ENCODE measurements at places on chromosomes 4 and X.

DNA sequence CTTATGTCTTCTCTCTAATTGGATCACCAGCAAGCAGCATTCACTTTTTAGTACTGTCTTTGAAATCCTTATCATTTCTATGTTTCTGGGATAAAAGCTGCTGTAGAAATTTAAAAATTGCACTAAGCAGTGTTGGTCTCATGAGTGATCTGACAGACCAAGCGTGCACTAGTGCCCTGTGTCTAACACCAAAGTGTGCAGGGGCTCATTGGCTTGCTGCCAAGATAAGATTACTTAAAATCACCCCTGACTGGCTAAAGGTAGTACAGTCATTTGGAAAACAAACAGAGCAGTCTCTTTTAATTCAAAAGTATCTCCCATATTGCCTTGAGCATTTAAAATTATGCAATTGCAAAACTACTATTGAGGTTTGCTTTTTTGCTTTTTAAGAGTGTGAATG is 304.6 kb downstream of the ARAP2 start:
- DNase-seq: no peak

DNA sequence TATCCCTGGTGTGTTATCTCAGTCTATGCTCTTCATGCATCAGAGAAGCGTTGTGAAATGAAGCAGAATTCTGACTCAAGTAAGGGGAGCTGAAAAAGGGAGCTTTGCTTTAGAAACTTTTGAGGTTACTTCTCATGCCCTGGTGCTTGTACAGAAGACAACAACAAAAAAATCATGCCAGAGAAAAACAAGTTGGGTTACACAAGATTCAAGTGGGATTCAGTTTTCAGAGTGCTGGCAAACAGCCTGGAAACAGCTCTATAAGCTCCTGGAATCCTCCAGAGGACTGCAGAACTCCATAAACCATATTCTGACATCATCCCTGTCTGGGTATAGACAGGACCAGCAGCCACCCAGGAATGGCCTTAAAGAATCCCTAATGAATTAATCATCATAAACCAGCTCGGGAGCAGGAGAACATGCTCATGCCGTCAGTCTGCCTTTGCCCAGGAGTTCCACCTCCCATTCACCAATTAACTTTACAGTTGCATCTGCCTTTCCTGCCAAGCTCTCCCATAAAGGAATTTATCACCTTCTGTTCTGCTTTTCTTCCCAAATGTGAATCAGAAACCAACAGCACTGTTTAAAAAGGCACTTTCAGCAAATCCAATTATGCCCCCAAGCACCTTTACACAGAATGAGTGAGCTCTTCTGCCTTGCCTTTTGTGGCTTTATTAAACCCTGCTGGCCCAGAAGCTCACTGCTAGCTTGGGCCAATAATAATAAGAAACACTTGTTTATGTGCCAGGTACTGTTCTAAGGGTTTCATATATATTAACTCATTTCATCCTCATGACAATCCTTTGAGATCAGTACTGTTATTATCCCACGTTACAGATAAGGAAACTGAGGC is 54.5 kb upstream of the FBXW7 start:
- no peak for DNase-seq

DNA sequence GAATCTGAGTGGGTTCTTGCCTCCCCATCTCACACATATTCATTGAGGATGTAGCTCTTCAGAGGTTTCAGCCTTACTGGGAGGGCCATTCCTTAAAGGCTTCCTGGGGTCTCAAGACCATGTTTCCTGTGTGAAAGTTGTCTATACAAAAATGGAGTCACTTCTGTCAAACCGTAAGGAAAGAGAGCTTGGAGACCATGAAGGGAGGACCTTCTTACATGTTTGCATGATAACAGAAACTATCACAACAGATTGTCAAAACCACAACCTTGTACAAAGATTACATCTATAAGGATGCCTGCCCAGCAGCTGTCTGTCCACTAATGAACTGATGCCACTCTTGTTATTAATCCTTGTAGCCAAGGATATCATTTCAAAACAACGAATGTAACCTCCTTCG is 139.3 kb downstream of the PDE5A start:
- DNase-seq: no peak

GRCh38 chrX:63258144-63258543 is 93.0 kb downstream of the SPIN4 start:
- no peak for DNase-seq

DNA sequence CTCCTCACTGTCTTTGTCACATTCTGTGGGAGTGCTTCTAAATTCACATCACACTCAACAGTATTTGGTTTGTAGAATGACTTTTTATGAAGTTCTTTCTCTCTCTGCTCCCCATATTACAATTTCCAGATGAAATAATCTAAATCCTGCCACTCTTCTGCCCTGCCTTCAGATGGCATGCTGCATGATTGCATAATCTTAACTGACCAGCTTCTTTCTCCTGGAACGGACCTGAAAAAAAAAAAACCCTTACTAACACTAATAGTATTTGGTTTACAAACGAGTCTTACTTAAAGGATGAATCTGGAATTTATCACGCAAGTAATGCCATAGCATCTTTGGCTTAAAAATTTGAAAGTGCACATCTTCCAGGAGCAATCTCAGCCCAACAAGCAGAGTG is 272.3 kb downstream of the NAF1 start:
- DNase-seq: no peak

DNA sequence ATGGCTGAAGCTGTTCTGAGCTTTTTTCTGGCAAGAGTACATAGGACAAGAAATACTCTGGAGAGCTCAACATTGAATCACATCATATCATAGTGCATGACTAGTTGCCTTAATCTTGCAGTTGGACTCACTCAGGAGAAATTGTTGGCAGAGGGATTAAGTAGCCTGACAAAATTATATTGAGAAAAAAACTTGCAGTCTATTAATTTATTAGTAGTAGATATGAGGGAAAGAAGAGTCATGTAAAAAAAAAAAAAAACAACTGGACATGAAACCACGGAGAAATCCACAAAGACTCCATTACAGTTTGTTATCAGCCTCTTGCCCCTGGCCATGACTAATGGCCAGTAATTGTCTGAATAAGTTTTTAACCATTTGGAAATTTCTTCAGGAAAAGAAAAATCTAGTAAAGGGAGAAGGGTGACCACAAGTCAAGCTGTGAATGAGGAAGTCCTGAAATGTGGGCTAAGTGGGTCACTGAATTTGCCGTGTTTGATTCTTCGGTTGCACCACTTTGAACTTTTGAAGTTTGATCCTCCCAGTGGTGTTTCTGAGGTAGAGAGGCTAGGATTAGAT is 45.6 kb downstream of the FHL1 start:
- DNase-seq: no peak

GRCh38 chr4:64584981-64585557 is 175.8 kb upstream of the TECRL start:
- no peak for DNase-seq

DNA sequence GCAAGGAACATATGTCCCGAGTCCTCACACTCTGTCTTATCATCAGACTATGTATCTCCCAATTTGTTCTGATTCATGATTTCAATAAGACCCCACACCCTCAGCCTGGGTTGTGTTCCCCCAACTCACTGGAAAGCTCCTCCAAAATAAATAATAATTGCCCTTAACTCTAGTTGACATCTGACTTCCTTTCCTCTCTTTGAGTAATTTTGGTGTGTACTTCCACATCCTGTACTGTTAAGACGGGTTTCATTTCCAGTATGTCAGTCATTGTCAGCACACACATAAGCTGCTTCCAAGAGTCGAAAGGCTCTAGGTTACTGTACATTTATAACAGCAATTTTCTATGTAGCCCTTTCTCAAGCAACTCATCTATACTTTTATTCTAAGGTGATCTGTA is 52.2 kb upstream of the C1QTNF7 start:
- no peak for DNase-seq

DNA sequence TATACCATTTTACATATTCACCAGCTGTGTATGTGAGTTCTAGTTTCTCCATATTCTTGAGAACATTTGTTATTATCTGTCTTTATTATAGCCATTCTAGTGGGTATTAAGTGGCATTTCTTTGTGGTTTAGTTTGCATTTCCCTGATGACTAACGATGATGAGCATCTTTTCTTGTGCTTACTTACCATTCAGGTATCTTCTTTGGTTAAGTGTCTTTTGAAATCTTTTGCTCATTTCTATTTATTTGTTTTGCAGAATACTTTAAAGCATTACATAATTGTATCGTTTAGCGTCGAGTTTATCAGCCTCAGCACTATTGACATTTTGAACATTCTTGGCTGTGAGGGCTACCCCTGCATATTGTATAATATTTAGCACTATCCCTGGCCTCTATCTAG is 85.4 kb downstream of the FRMPD4 start:
- DNase-seq: no peak
